ENCODE measurements at places on chromosomes 11 and 22.

DNA sequence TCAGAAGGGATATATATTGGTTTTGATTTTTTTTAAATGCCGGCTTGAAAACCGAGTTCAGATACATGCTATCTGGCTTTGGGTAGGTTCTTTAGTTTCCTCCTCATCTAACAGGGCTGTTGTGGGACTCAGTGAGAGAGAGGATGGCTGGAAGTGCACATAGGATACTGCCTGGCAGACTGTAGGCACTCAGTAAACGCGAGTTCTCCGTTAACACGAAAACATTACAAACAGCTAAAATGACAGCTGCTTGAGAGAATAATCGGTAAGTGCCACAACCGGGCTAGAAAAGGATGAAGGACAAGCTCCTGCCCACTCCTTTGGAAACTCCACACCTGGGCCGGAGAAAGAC lies 369 bp downstream of the XRRA1 start:
- no peak for DNase-seq

DNA sequence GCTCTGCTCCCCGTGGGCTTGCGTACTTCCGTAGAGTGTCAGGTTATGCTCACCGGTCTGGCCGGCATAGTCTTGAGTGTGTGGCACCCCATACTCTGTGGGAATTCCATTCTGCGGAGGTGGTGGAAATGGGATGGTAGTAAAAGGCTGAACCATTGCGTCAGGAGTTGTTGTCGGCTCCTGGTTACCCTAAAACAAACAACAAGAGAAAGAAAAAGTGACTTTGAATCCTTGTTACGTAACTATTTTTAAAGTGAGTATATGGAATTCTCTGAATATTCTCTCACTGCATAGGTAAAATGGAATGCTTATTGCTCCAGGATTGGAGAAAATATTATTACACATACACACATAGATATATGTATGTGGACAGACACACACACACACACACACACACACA lies 92.1 kb downstream of the APOL5 start:
- no peak for DNase-seq

GRCh38 chr11:13297917-13298356 lies 20.3 kb downstream of the BMAL1 start:
- DNase-seq = no peak

DNA sequence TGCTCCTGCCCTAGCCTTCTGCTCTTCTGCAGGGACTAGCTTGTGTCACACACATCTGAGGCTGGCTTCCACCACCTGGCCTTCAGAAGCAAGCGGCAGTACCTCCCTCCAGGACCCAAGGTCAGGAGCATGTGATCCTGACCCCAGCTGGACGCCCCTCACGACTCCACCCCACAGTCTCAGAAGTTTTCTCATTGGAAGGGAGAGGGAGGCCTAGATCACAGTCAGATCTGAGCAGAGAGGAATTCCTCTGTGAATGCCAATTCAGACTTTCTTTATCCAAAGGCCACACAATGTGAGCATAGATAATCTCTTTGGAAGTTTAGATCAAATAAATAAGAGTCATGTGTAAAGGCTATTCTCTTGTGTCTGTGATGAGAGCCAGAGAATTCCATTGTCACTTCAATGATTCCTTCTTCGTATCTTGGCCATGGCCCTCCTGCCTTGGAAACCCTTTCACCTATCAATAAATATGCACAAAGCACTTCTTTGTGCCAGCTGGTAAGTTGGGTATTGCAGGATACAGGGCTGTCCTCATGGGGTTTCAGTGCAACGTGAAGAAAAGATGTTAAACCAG lies 142.9 kb downstream of the SNX19 start:
- no peak for DNase-seq

DNA sequence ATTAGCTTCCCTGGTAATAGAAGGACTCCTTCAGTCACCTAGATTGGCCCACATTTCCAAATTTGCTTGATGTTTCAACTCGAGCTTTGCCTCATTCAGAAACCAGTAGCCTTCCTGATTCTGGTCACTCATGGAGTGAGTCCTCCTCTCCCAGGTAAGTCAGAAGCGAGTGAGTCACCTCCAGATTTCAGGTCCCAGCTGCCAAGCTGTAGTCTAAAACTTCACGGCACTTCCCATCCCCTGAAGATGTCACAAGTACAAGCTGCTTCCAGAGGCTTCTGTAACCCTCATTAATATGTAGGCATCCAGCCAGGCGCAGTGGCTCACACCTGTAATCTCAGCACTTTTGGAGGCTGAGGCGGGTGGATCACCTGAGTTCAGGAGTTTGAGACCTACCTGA lies 23.5 kb downstream of the ARHGAP8 start:
- DNase-seq = no peak

Measured in stimulated activated CD8-positive, alpha-beta memory T cell treated with anti-CD3 and anti-CD28 coated beads, Interleukin-7, amount 100 ng/mL, for 24 hours (primary cell).